ENCODE measurements at places on chromosomes 3 and 15.

GRCh38 chr3:111739311-111739911, 119.7 kb upstream of the PHLDB2 start:
- no peak for DNase-seq

DNA sequence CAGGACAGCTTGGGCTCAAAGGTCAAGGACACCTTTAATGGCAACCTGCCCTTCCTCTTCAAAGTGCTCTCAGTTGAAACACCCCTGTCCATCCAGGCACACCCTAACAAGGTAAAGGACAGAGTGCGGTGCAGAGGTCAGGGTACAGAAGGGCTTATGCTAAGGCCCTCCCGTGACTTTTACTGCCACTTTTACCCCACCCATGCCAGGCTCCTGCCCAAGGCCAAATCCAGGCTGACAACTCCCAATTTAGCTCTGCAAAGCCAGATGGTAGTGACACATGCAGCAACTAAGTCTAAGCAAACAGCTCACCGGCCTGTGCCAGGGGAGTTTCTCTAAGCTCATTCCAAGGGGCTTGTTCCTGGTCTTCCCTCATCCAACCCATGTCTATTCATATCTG, 1.6 kb downstream of the MPI start:
- no peak for DNase-seq

- DNase-seq = no peak
Observed at GRCh38 chr15:35055416-35056105, 29.5 kb downstream of the NANOGP8 start.

DNA sequence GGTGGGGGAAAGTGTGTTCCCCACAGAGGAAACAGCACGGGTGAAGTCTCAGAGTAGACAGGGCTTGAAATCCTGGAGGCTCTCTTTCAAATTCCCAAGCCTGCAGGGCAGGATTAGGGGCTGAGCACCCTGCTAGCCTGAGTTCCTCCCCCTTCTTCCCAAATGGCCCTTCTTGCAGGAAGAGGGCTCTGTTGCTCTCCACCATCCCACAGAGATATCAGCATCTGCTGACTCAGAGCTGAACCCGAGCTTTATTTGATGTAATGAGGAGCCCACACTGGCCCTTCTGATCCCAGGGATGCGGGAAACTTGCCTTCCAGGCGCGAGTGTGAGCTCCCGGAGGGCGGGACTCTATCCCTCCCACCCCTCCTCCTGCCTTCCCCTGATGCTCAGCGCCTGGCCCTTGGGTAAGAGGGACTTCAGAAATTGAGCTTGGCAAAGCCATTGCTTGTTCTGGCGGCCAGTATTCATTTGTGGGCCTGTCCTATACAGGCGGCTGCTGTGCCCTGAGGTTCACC, 1.4 kb upstream of the STRA6 start:
- DNase-seq = peak; percentile 87

GRCh38 chr3:39515681-39516441, 48.4 kb downstream of the MOBP start:
- DNase-seq = no peak
